ENCODE measurements at places on chromosomes 2 and 18.

DNA sequence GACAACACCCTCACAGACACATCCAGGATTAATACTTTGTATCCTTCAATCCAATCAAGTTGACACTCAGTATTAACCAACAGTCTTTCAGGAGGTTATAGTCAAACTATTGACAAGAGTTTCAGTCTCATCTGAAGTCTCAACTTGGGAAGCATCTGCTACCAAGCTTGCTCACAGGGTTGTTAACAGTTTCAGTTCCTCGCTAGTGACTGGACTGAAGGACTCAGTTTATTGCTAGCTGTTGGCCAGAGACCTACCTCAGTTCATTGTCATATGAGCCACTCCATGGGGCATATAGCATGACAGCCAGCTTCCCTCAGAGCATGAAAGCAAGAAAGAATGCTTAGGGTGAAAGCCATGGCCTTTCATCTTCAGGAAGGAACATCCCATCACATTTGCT is 228.6 kb downstream of the EPHA4 start:
- no peak for DNase-seq

DNA sequence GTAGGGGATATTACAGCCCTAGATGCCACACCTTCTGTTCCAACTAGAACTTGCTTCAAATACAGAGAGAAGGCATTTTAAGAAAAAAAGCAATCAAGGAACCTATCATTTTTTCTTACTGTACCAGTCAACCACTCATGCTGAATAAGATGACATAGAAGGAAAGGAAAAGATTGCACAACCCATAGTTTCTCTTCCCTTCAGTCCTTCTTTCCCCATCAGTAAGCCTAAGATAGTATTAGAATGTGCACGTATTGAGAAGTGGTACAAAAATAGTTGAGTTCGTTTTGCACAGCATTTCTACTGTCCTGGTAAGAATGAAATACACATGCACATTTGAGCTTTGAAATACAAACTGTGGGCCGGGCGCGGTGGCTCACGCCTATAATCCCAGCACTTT is 27.0 kb upstream of the HK2 start:
- no peak for DNase-seq

DNA sequence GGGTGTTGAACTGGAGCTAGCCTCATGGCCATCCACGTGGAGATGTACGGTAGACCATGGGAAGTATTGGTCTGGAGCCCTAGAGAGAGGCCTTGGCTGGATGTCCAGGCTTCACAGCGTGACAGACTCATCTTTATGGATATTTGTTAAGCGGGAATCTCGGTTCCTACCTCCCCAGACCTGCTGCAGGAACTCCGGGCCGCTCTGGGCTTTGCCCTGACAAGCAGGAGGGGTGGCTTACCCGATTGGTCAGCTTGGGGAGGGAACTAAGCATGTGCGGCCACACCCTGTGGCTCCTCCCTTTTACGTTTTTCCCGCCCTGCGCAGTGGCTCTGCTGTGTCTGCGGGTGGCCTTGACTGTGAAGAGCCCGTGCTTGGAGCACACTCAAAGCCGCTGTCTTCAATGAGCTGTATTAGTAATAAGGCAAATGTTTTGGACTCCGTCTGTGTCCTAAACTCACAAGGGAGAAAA is 52.3 kb downstream of the PAPOLG start:
- DNase-seq, result no peak

GRCh38 chr18:59861963-59862819 is 37.6 kb upstream of the PMAIP1 start:
- DNase-seq, result no peak

DNA sequence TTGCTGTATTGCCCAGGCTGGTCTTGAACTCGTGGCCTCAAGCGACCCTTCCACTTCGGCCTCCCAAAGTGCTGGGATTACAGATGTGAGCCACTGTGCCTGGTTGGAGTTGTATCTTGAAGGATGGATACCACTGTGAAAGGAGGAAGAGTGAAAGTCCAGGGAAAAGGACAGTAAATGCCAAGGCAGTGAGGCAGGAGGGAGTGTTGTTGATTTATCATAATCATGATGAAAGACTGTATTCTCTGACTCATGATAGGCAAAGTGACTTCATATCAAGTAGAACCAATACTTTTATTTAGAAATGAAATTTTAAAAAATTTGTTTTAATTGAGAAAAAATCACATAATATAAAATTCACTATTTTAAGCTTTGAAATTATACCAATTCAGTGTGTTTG is 162.3 kb downstream of the ARHGAP28 start:
- no peak for DNase-seq

DNA sequence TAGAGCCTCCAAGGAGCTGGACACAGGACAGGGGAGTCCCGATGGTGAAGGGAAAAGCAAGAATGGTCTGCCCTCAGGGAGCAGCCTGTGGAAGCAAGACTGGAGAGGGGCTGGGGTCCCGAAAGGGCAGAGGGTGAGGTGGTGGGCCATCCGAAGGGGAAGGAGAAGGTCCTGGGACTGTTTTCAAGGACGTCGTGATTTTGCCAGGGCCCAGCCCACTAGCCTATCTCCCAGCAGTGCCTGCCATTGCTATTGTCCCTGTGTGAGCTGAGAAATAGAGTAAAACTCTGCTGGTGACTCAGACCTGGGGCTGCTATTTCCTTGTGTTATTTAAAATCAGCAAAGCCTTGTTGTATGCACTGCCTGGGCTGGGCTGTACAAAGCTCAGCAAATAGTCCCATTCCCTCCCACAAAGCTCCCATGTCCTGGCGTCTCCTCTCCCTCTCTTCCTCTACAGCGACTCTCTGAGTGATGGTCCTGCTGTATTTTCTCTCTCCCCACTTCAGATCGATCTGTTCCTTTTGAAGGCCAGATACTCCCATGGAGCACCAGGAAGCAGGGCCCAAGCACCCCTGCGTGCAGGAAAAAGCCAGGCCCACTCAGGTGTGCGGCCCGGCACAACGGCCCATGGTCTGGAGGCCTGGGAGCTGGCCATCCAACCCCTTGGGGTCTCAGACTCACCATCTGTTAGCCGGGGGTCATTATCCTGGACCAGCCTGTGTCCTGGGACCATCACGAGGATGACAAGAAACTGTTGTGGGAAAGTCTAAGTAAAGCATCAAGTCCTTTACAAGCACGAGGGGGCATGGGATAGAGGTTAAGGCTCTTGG is 65.0 kb upstream of the OTOF start:
- DNase-seq, result no peak

DNA sequence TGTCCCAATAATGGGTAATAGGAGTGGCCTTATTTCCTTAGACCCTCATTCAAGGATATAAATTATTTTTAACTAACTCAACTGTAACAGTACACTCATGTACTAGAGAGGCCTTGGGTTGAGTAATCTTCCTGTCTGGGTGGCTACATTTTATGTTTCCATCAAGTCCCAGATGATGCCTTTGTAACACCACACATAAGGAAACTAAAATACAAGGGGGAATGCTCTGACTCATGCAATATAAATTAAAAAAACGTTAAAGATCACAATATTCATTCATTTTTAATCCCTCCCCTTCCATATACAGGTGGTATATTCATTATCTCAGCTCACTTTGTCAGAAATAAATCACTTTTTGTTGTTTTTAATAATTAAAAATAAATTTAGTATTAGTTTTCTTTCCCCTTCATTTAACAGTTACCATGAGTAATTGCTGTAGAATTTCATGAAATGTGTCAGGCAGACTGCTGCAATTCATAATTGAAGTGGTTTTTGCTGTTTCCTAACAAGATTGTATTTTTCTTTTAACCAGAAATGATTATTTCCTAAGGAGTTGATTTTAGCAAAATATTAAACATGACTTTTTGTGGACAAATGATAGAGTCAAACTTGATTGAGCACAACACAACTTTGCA is 1403.6 kb downstream of the SUCLG1 start:
- DNase-seq, result peak; percentile 28

DNA sequence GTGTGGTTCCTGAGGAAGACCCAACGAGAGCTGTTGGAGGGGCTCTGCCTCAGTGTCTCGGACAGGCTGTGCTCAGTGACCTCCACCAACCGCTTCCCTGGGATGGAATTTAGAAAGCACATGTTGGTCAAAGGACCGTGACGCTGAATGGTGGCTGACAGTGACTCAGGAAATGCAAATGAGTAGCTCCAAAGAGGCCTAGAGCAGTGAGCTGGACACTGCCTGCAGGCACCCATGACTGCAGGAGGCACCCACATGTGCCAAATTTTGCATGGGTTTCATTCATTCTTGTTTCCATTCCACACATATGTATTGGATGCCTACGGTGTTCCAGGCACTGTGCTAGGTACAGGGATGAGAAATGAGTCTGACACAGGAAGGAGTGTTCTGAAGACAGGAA is 46.4 kb downstream of the ACKR3 start:
- no peak for DNase-seq

DNA sequence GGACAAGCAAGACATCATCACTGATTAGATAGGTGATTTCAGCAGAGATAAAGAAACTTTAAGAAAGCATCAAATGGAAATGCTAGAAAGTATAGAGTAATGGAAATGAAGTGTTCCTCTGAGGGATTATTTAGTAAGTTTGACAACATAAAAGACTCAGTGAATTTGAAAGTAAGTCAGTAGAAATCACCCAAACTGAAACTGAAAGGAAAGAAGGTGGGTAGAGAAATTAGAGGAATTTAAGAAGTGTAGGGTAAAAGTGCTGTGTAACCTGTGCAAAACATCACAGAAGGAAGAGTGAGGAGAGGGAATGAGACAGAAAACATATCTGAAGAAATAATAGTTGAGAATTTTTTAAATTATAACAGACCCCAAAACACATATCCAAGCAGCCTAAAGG is 343.1 kb downstream of the CBLN2 start:
- no peak for DNase-seq

Measured in urothelium cell line (cell line).